HCEC 1CT (cell line): ENCODE measurements at places on chromosomes 2 and 18.

DNA sequence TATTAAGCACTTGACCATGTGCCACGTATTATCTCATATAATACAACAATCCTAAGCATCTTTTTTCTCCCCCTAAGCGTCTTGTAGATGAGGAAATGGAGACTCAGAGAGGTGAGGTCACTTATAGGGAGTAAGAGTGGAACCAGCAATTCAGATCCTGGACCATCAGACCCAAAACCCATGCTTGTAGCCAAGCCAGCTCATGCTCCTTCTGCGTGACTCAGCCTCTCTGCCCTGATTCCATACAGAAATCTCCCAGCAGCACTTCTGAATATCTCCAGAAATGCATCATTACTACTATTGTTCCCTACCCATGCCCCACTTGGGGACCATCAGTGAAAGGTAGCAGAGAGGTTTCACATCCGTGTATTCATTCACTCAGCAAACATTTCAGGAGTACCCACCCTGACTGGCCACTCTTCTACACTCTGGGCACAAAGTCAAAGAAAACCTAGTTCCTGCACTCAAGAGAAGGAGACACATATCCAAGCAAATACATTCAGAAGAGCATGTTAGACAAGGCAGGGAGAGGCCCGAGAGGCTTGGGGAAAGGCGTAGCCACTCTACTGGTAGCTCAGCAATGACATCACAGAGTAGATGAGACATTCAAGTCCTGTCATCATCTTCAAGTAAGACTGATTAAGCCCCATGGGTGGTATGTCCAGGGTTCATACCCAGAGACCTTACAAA, 141.9 kb downstream of the MTCL1 start:
- DNase-seq, result no peak

DNA sequence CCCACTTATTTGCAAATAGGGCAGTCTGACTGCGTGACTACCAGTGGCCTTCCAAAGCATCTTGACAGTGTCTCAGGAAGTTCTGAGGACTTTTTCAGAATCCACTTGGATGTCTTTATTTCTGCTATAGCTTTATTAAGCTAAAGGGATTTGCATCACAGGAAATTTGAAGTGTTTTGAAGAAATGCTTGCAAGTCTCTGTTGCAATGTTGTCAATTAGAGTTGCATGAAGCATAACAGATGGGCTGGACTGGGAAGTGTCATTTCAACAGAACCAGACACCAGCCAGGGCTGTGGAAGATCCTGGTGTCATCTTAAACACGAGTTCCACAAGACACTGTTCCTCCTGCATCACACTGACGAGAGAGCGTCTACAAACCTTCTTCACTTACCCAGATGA, 224.5 kb downstream of the EN1 start:
- no peak for DNase-seq

- no peak for DNase-seq
Measured at GRCh38 chr2:240244543-240244942, 104.1 kb upstream of the OTOS start.

DNA sequence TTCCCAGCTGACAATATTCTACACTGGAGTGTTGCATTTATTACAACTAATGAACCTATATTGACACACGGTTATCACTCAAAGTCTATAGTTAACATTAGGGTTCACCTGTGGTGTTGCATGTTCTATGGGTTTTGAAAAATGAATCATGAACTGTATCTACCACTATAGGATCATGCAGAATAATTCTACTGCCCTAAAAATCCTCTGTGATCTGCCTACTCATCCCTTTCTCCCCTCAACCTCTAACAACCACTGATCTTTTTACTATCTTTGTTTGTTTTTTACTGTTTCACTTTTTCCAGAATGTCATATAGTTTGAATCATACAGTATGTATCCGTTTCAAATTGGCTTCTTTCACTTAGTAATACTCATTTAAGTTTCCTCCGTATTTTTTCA, 47.6 kb upstream of the TCF7L1 start:
- no peak for DNase-seq

GRCh38 chr2:156087875-156088274, 244.6 kb downstream of the NR4A2 start:
- DNase-seq, result no peak

- DNase-seq, result no peak
Measured at GRCh38 chr18:10476338-10476791, 21.9 kb downstream of the APCDD1 start.

GRCh38 chr2:13030606-13031005, 313.9 kb downstream of the TRIB2 start:
- DNase-seq, result no peak

DNA sequence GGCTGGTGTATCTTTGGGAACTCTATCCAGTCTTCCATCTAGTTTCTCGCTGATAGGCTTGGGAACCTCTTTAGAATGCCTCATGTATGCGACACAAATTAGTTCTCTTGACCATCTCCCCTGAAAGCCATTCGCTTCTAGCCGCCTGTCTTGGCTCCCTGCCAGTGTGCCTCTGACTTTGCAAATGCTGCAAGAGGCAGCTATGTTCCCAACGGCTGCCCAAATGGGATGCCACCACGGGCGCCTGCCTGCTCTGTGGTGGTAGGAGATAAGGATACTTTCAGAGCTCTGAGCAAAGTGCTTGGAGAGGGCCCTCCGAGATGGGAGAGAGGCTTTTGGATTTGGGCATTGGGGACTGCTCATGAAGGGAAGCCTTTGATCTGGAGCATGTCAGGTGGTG, 77.7 kb upstream of the IGFBP5 start:
- no peak for DNase-seq

- no peak for DNase-seq
Measured at GRCh38 chr2:101689114-101689825, 8.2 kb upstream of the MAP4K4 start.

DNA sequence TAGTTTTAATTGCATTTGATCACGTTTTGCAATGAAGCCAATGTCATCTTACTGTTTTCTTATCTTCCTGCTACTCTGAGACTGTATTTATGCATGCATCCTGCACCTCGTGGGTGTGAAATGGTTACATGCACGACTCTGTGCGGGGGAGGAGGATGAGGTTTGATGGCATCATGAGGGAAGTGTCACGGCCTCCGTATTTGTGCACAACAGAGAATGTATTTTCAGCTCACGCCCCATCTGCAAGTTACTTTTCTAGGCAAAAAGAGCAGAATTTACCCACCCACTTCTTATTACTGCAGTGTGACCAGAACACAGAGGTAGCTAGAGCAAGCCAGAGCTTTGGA, 145.1 kb downstream of the TDRD15 start:
- DNase-seq, result no peak

GRCh38 chr2:118823633-118824032, 23.8 kb downstream of the EN1 start:
- DNase-seq, result no peak

GRCh38 chr2:221716426-221717303, 144.6 kb upstream of the EPHA4 start:
- DNase-seq, result peak; percentile 27

DNA sequence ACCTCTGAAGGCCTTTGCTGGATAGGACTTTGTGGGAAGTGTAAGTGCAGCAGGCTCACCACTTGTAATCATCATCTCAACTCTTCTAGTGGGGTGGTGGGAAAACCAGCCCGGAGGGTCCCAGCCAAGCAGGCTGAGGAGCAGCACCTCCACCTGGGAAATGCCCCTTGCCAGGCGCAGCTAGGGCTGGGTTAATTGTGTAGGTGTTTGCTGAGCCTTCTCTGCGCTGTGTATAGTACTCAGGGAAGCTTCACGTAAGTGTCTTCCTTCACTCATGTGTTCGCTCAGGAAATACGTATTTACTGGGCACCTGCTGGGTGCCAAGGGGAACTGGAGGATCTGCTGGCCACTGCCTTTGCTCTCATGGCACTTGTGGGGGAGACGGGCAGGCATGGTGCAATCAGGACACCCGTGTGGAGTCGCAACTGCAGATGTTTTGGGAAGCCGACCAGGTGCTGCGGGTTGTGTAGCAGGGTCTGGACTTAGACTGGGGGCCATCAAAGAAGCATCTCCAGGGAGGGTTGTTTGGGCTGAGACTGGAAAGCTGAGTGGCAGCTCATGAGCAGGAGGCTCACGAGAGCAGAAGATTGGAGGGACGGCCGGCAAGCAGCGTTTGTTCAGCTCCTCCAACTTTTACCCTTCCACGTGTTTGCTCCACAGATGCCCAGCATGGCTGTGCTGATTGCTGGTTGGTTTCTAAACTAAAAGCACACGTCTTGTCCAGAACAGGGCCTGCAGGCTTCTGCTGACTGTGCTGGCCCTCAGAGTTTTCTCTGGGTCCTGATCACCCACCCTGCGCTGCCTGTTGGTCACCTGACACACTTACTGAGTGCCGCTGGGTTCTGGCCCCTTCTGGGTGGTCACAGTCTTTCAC, 164.6 kb downstream of the LDLRAD4 start:
- no peak for DNase-seq

GRCh38 chr2:20491739-20492531, 45.1 kb downstream of the RHOB start:
- no peak for DNase-seq

- no peak for DNase-seq
Measured at GRCh38 chr2:156490466-156490840, 54.3 kb downstream of the GPD2 start.

DNA sequence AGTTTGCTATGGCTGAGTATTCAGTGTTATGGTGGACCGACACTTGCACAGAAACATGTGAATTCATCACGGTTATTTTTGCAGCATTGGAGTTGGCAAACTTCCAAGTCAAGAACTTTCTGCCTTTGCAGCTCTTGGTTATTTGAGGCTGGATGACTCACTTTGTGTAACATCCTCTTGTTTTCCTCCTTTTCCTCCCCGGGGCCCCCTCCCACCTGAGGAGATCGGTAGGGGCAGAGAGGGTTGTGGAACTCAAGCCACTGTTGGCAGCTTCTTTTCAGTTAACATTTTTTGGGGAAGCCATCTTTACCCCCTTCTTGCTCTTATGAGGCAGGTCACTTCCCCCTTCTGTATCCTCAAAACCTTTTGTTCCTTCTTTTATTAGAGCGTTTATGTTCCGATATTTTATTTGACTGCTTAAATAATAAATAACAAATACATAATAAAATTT, 48.6 kb downstream of the DDX1 start:
- peak; percentile 50 for DNase-seq

- no peak for DNase-seq
Measured at GRCh38 chr2:85795331-85796045, 41.7 kb downstream of the ATOH8 start.

DNA sequence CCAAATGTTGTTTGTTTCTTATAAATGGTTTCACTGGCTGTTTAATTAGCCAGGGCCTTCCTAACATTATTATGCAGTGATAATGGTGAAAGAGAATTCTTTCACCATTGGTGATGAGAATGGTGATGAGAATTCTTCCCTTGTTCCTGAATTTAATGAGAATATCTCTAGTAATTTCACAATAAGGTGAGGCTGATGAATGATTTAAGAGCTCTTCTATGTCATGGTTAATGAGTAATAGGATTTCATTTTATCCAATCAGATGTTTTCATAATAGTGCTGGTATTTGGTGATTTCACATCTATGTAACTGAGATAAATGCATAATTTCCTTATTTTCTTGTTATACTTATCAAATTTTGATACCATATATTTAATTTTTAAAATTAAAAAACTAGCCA, 535.7 kb upstream of the ZEB2 start:
- DNase-seq, result no peak

GRCh38 chr2:238345297-238345968, 25.1 kb downstream of the TRAF3IP1 start:
- no peak for DNase-seq

DNA sequence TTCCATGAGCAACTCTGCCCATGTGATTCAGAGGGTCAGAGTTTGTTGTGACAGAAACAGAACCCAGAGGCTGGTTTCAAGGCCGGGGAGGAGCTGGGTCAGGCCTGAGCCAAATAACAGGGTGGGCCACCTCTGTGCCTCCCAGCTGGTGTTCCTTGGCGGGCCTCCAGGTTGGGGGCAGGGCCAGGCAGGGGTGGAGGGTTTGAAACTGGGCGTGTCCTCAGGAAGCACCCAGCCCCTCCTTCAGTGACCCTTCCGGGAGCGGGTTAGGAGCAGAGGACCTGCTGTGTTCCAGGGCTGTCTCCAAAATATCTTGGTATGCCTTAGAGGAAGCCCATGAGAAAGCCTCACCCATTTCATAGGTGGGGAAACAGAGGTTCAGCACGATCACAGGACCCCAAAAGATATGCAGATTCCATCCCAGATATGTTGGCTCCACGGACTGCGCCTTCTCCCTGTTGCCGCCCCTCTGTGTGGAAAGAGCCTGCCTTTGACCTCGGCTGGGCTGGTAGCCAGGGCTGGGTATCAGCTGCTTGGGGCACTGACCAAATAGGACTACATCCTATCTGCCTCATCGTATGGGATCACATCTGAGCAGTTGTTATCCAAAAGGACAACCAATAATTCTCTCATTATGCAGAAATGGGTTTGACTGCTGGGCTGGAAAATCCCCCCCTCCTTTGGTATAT, 74.8 kb upstream of the GLI2 start:
- no peak for DNase-seq

GRCh38 chr2:46194856-46195255, 102.4 kb upstream of the EPAS1 start:
- DNase-seq, result no peak

- DNase-seq, result no peak
Measured at GRCh38 chr2:199163613-199164458, 293.9 kb downstream of the SATB2 start.

GRCh38 chr2:23697256-23698075, 229.5 kb downstream of the ATAD2B start:
- peak; percentile 87 for DNase-seq

DNA sequence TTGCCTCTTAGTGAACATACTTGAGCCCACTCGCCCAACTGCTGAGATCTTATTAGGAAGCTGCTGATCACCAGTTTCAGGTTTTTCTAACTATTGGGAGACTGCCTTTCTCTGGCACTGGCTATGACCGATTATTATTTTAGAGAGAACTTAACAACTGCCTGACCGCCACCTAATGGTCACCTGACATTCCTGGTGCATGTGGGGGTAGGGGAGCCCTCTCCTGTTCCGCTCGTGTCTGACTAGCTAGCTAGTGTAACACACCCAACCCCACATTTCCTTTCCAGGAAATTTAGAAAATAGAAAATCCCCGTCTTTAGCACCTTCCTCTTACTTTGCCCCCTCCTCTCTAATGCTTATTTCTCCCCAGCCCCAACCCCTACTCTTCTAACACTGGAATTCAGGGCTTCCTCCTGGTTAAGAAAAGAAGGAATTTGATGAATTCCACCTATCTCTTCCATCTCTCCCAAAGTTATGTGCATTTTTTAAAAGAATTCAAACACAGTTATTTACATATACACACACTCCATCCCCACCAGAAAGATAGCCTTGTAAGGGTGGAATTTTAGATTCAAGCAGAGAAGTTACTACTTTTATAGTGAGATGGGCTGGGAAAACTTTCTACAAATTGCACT, 19.4 kb upstream of the DNER start:
- no peak for DNase-seq

DNA sequence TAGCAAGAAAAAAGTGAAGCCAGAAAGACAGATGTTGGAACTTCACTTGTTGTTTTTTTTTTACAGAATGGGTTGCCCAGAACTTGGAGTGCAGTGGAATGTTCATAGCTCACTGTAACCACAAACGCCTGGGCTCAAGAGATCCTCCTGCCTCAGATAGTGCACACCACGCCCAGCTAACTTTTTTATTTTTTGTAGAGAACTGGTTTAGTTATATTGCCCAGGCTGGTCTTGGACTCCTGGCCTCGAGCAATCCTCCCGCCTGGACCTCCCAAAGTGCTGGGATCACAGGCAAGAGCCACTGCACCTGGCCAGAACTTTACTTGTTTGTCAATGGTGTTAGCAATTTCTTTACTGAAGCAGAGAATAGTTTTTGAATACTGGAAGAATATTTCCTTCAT, 11.9 kb upstream of the ASPRV1 start:
- peak; percentile 21 for DNase-seq
